ENCODE measurements at places on chromosomes 4 and X.

GRCh38 chr4:131613824-131614216, 1535.3 kb upstream of the PCDH10 start:
- no peak for DNase-seq

GRCh38 chr4:125961626-125962025, 646.9 kb downstream of the FAT4 start:
- no peak for DNase-seq

- DNase-seq: no peak
Observed at GRCh38 chr4:108620933-108621905, 843 bp downstream of the RPL34 start.

- no peak for DNase-seq
Observed at GRCh38 chr4:152045449-152045806, 284.6 kb upstream of the GATB start.

- no peak for DNase-seq
Observed at GRCh38 chrX:20215565-20215964, 51.1 kb downstream of the RPS6KA3 start.

DNA sequence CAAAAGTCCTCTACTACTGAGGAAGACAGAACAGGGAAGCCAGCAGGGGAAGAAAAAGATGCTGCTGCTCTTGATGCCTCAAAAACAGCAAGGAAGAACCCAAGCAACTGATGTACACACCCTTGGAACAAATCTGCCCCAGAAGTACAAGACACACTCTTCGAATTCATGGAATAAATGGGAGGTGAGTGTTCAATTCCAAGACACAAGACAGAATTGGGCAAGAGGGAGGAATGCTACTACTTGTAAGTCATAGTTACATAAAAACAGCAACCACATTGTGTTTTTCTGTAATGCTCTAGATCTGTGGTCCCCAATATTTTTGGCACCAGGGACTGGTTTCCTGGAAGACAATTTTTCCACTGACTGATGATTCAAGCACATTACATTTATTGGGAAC, 58.0 kb upstream of the H2AZ1 start:
- no peak for DNase-seq

- DNase-seq: no peak
Observed at GRCh38 chr4:153513596-153513995, 47.4 kb downstream of the TMEM131L start.

- no peak for DNase-seq
Observed at GRCh38 chr4:82567444-82567843, 5.7 kb upstream of the TMEM150C start.

DNA sequence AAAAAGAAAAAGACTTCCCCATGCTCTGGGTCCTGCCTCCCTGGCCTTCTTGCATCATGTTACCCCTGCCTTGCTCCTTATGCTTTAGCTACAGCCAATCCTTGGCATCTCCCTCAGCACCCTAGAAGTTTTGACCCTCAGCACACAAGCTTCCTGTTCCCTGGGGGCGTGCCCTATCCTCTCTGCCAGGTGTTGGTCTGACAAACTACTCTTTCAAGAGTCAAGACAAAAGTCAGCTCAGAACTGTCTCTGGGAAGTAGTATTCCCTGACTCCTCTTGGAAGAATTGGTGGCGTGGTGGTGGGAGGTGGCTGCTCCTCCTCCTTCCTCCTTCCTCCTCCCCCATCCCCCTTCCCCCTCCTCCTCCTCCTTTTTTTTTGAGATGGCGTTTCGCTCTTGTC, 41.0 kb downstream of the PRPS1 start:
- DNase-seq: no peak

DNA sequence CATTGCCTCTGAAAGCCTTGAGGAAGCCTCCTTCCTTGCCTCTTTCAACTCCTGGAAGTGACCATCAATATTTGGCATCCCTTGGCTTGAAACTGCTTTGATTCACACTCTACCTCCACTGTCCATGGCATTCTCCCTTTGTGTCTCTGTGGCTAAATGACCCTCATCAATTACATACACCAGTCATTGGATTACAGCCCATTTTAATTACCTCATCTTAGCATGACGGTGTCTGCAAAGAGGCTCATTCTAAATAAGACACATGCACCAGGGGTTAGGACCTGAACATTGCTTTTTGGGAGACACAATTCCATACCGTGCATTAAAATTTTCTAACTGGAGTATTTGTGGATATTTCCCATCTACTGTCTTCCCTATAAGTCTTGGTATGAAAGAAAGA, 60.7 kb upstream of the FAM9A start:
- no peak for DNase-seq

- DNase-seq: no peak
Observed at GRCh38 chrX:39674490-39675161, 423.1 kb downstream of the BCOR start.
